ENCODE measurements at places on chromosomes 13 and 19.

DNA sequence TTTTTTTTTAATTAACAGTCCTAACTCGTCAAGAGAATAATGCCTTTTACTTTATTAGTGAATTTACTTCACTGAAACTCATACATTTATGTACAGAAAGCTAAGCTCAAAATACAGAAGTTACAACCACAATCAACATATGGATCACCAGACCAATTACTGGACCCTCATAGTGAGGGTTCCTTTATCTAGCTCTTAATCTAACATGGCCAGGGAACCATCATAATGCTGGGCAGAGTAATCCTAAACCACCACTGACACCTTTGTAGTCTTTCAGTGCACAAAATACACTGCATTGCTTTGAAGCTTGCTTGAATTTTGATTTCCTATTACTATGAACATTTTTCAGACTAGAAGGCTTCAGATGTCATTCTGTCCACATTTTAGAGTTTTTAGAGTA, 1406.6 kb upstream of the PCDH9 start:
- no peak for DNase-seq

- DNase-seq, result peak; percentile 68
These were observed 104.5 kb upstream of the SLC15A1 start for GRCh38 chr13:98856983-98857382.

- DNase-seq, result no peak
These were observed 24.4 kb downstream of the PLA2G4C start for GRCh38 chr19:48085904-48086864.

DNA sequence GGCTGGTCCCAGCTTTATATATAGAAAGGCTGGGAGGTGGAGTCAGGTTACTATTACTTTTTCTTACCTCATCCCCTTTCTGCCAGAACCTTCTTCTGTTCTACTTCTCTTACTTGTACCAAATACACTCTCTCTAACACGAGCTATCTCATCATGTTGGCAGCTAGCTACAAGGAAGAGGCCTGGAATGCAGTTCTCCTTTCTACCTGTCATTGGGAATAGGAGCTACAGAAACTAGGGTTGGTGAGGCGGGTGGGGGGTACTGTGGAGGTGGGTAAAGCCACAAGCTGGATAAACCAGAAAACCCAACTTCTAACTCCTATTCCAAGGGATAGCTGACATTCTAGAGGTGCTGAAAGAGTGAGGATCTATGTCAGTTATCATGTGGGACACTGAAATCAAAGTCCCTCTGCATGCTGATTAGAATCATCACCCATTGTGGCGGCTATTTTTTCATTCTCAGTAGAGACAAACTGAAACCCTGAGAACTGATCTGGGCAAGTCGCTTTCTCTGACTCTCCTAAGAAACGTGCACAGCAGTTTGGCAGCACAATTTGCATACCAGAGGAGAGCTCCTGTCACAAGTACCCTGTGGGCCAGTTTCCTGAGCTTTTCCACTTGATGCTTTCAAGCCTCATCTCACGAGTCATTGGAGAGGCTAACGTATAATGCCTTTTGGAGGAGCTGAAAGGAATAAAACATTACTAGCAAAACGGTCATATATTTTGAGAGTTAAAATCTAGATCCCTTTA, 358.1 kb downstream of the ENOX1 start:
- no peak for DNase-seq

- no peak for DNase-seq
These were observed 18.8 kb upstream of the ZMYM5 start for GRCh38 chr13:19882231-19882630.

- DNase-seq, result no peak
These were observed 144.2 kb upstream of the VSTM2B start for GRCh38 chr19:29381353-29382203.

DNA sequence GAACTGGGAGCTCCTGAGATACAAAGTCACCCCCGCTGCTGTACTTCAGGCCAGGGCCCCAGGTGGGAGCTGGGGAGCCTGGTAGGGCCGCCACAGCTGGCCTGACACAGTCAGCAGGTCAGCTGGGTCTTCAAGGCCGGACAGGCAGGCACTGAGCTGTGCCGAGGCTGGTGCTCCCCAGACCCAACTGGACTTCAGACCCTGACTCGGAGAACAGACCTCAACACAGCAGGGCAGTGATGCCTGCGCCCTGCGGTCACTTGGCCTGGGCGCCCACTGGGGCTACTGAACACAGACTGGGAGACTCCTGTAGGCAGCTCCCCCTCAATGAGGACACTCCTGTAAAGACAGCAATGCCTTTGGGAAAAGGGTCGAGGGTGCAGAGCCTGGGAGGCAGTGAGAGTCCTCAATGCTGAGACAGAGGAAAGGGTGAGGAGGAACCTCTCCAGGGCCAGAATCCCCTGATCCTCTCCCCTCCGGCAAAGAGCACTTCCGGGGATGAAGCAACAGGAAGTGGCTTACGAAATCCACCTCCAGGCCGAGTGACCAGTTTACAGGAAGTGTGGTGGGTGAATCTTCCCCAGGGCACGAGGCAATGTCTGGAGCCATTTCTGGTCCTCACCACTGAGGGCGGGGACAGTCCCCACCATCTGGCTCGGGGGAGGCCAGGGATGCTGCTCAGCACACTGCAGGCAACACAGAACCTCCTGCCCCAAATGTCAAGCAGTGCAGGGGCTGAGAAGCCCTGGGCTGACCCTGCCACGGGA, 40.8 kb upstream of the ISYNA1 start:
- DNase-seq, result no peak

DNA sequence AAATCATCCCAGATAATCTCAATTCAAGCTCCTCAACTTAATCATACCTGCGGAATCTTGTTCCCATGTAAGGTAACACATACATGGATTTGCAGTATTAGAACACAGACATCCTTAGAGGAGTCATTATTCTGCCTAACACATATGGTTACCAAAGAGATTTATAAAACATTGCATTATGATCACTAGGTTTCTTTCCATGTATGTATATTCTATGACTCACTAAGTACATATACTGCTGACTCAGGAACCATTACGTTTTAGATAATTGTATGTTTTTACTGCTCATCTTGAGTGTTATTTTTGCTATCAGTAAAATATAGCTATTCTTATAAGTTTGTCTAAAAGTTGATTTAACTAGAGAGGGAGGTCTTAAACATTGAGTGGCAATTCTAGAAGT, 182.9 kb downstream of the SLITRK6 start:
- no peak for DNase-seq

DNA sequence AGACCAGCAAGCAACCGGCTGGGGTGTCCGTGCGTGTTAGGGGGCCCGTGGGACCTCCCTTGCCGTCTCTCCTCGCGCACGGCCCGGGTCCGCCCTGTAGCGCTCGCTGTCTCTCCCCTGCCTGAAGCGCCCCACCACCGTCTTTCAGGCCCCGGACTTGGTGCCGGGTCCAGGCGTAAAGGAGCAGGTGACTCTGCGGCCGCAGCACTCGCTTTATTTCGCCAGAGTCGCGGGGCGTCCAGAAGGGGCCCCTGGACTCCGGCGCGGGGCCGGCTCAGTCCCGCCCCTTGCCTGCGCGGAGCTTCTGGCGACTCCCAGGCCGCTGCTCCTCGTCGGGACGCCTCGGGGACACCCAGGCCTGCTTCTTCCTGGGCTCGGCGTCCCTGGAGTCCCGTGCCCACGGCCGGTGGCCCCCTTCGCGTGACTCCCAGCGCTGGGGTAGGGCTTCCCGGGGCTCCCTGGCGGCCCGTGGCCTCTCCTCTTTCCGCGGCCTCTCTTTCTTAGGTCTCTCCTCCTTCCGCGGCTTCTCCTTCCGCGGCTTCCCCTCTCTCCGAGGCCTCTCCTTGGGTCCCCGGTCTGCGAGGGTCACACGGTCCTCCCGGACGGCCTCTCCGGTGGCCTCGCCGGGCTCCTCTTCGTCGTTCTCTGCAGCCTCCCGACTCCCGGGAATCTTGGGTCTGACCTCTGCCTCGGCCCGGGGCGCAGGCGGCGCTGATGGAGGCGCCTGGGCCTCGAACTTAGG, 3.1 kb downstream of the AMH start:
- DNase-seq, result no peak

DNA sequence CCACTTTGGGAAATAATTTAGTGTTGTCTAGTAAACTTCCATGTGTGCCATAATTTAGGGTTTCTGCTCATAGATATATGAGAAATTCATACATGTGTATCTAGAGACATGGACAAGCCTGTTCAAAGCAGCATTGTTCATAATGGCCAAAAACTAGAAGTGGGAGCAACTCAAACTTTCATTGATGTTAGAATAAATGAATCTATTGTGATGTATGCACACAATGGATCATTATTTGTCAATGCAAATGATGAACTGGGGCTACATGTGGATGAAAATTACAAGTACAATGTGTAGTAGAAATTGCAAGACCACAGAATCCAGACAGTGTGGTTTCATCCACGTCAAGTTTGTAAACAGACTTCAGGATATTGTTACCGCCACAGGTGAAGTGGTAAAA, 284.7 kb downstream of the SLC7A1 start:
- no peak for DNase-seq
